ENCODE measurements at places on chromosomes 6 and 20. TPM values are rescaled to one million over a fixed set of nuclear protein-coding genes. Genes with fewer than 3 reads are reported as not detected.
A peak's percentile ranks its signal among the peaks of the same experiment; 100 is the strongest.

DNA sequence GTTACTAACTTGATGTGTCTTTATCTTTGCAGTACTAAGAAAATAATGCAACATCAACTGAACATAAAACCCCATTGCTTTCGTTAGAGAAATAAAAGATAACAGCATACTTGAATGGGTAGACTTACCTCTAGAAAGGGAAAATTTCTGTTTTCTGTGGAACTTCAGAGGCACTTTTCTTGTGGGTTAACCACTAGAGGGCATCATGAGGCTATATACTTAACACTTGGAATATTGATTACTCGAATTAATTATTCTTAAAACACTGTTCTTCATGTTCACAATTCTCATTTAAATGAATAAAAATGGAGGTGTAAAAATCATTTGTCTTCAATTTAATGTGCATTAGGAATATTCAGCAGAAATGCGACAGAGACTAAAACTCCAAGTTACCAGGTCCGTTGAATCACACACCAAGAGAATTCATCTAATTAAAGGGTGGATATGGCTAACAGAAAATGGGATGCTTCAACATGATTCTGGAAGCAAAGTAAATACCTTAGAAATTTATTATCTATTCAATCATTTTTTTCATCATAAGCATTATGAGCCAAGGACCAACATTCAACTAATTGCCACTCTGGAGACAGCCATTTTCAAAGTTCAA is 330.8 kb upstream of the PREP start:
- peak; percentile 39 for DNase-seq

- DNase-seq = no peak
Observed at GRCh38 chr6:152696522-152696921, 1.2 kb upstream of the MYCT1 start.

DNA sequence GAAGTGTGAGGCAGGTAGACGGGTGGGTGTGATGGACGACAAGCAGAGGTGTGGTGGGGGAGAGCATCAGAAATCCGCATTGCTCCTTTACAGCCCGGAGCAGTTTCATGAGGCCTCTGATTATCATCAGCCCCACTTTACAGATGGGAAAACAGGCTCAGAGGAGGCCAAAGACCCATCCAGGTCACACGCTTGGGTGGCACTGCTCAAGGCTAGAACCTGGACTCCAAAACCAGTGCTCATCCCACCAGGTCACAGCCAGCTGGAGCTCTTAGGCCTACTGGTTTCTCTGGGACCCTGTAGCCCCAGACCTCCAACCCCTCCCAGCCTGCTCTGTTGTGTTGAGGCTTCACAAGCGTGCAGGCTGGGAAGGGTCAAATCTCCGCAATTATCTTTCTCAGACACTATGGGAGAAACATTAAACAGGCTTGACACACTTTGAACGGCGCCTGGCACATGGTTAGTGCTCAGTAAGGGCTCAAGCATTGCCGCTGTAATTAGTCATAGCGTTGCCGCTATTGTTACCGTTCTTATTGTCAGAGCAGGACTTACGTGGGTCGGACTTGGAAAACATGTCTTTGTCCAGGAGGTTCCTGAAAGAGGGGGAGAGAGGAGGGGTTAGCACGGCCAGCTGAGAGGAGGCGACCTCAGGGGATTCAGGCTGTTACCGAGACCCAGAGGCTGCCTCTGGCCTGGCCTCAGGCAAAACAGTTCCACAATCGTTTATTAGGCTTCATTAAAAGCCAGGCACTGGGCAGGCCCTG is 16.6 kb downstream of the CPNE5 start:
- no peak for DNase-seq

Gene C20orf202
- not detected for polyA plus RNA-seq

DNA sequence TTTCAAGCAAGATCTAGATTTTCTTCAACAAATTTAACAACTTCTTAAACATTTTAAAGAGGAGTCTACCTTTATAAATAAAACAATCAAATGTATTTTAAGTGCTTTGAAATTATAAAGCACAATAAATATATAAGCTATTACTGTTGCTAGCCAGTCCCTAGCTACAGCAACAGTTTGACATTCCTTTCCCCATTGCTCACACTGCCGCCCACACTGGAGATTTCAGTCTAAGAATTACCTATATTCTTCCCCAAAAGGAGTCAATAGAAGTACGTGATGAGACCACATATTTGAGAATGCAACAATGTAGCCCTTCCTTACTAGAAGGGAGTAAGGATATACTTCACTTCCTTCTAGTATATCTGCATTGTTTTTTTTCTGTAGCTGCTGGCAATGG is 65.3 kb upstream of the RNF146 start:
- no peak for DNase-seq

- DNase-seq = no peak
Observed at GRCh38 chr20:25198663-25199383, 3.3 kb downstream of the ENTPD6 start.

Gene RALY
- polyA plus RNA-seq = 218 TPM

DNA sequence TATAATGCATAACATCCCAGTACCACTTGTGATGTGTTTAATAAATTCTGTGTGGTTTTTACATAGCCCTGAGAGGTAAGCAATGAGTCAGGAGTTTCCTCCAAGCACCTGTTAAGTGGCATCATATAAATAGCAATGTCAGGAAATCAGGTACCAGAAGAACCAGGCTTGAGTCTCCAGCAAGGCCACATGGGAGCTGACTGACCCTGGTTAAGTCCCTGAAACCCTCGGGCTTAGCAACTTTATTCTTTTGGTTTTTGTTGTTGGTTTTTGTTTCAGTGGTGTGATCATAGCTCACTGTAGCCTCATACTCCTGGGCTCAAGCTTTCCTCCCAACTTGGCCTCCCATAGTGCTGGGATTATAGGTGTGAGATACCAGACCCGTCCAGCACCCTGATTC is 70.0 kb downstream of the PTPRT start:
- no peak for DNase-seq

- DNase-seq = peak; percentile 84
Observed at GRCh38 chr6:89375427-89376267, 23.1 kb upstream of the UBE2J1 start.

Gene MYCT1
- not detected for polyA plus RNA-seq

DNA sequence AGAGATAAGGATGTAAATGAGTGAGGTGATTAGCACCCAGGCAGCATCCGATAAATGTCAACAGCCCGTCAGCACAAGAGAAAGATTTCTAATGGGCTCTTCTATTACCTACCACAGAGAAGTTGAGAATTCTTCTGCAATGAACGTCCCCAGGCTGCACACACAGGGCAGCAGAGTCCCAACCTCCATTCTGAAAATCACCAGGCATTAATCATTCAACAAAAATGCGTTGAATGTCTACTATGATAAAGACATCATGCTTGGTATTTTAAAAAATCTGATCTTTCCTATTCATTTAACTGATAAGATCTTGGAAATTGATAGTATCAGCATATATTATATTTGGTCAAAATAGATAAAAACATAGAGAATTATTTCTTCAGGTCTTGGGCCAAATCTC is 59.5 kb upstream of the VGLL2 start:
- DNase-seq = no peak

Gene HLA-DRA
- polyA plus RNA-seq = 6.9 TPM

Gene ZBTB12
- not detected for polyA plus RNA-seq

DNA sequence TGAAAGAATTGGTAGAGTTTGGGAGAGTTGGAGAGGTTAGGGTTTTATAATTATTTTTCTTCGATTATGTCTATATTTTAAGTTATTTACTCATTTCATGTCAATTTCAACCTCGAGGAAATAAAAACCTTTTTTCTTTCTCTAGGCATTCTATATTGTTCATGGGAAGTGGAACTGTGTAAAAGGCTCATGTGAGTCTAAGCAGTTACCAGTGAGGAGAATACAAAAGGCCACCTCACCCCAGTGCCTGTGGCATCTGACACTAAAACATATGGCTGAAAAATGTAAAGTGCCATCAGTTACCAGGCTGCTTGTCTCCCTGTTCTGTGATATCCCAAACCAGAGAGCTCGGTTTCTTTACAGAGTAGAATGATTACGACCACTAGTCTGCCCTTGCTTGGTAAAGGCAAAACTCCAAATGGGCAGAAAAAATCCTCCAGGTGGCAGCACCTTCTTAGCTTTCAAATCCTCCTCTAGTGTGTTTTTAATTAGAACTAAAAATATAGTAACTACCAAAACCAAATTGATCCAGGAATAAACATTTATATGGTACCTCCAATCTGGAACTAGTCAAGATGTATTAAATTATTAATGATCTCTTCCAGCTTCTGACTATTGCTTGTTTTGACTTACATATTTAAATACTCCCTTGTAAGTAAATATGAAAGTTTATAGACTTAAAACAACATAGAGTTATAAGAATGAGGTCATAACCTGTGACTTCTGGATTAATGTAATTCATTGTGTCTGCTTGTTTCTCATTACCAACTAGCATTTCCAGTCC is 122.6 kb upstream of the MCHR2 start:
- DNase-seq = peak; percentile 3

Gene CTSZ
- 3.4 TPM for polyA plus RNA-seq

Gene RNF144B
- 3.1 TPM for polyA plus RNA-seq

GRCh38 chr6:107061125-107062020 is 33.4 kb downstream of the MTRES1 start:
- DNase-seq = peak; percentile 1

- no peak for DNase-seq
Observed at GRCh38 chr6:142047934-142048592, 84.7 kb upstream of the GJE1 start.

GRCh38 chr6:158825951-158826306 is 6.8 kb upstream of the EZR start:
- no peak for DNase-seq

Gene OR11A1
- not detected for polyA plus RNA-seq

DNA sequence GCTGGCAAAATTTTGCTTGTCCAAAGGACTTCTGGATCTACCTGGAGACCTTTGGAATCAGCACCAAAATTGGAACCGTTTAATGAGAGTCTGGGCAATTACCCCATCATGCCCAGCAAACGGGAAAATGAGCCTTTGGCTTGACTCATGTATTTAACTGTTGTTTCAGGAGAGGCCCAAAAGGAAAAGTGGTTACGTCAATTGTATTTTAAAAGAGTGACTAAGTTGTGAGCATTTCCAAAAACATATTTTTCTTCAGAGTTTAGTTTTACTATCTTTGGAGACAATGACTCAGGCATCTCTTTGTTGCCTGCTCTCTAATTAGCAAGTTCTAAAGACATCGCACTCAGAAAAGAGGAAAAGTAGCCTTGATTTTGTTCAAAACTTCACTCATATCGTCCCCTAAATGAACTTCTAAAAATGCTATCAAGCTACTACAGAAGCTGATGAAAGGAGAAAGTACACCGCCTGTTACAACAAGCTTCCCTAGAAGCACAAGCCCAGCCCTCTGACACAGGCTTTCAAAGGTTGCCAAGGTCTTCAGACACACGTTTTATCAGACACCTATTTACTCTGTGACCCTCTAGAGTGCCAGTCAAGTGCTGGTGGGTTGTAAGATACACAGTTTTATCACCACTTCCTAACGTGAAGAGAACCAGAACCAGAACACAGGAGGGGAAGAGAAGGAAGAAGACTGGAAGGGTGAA is 146.2 kb downstream of the TBX18 start:
- no peak for DNase-seq

DNA sequence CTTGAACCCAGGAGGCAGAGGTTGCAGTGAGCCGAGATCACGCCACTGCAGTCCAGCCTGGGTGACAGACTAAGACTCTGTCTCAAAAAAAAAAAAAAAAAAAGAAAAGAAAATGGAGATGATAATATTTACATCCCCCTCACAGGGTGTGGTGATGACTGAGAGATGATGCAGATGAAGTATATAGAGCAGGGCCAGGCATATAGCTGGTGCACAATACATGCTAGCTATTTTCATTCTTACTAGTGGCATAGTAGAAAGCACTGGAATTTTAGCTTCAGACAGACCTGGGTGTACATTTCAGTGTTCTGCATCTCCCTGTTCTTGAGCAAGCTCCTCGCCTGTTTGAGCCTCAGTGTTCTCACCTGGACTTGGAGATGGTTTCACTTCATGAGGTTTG is 36.9 kb downstream of the CEBPB start:
- DNase-seq = no peak

Gene ZBTB46
- polyA plus RNA-seq = not detected

DNA sequence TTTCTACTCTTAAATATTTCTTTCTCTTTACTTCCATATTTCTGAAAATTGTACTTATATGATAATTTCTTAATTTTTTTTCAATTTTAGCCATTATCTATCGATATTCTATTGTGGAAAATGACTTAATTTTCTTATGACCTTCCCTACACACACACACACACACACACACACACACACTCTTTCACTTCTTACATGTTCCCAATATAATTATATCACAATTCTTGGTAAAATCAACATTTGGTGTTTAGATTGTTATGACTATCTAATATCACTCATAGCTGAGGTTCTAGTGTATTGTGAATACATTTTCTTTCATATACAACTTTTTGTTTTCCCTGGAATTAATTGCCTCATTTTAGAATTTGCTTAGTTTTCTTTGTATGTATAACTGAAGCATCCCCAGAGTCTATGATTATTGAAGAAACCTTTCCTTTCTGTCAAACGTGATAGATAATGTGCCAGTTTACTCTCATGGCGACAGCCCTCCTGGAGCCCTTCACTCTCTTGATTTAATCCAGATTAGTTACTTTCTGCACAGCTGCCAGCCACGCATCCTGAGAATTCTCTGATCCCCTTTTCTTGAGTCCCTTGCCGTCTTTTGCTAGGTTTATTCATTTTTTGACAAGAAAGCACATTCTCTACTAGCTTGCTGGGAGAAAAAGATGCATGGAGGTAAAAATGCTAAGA is 63.4 kb downstream of the RNF182 start:
- DNase-seq = no peak

GRCh38 chr20:6857927-6858326 is 90.4 kb downstream of the BMP2 start:
- no peak for DNase-seq

DNA sequence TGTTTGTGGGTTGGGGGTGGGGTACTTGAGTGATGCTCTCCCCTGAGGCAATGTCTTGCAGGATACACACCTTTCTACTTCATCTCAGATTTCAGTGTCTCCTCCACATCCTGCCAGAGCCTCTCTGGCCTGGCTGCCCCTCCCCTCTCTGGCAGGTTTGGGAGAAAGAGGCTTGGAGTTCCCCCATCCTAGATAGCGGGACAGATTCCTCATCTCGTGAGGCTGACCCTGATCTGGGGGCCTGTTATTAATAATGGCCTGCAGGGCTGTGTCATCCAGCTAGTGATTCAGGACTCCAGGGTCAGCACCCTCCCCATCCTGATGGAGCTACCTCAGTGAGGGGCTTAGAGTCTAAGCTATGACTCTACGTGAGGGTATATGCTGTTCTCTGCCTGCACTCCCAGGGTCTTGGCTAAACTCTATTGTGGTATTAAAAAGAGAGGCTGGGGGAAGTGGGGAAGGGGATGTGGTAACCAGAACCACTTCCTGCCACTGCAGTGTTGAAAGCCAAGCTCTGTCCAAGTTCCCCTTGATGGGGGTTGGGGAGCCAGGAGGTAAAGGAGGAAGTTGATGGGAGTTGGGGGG is 3.7 kb upstream of the MMP9 start:
- DNase-seq = peak; percentile 41

Gene HUS1B
- 1.7 TPM for polyA plus RNA-seq

DNA sequence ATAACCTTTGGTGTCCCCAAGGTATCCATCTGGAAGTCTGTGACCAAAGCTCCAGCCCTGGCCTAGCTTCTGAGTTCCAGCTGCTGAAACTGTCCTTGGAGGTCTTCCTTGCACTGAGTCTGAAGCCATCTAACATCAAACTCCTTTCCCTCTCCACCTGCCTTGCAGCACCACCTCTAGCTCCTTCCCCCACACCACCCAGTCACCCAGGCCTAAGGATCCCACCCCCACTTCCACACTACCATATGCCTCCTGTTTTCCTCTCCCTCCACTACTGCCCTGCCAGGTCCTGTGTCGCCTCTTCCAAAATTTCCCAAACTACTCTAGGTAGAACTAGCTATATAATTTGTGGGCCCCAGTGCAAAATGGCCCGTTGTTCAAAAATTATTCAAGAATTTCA is 10.8 kb upstream of the MATN4 start:
- no peak for DNase-seq
